ENCODE measurements at places on chromosomes 6 and 20. TPM values are rescaled to one million over a fixed set of nuclear protein-coding genes. Genes with fewer than 3 reads are reported as not detected.

The HLA-DMB gene
- 6.0 TPM for polyA plus RNA-seq

The BANF2 gene
- not detected for polyA plus RNA-seq

The ULBP1 gene
- polyA plus RNA-seq = 0.20 TPM

The LTA gene
- polyA plus RNA-seq = 0.07 TPM

The ATP6V1G2 gene
- polyA plus RNA-seq = 2.8 TPM

The HS3ST5 gene
- not detected for polyA plus RNA-seq

Measured in right cardiac atrium (tissue), 5 donors.